ENCODE measurements at places on chromosomes 5 and 9.
A peak's percentile ranks its signal among the peaks of the same experiment; 100 is the strongest.

DNA sequence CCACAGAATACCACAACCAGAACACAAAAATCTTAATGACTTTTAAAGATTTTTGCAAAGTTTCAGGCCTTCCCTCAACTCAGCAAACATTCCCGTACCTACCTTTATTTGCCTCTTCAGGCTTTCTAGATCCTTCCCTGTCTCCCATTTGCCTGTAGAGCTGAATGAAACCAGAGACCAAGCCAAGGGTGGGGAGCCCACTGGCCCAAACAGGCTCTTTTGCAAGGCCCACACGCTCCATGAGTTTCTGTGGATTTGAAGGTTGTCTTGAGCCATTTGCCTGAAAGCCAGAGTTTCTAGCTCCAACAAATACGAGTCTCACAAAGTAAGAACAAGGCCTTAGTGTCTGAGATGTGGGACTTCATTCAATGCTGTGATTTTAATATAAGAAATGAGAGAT lies 107.8 kb downstream of the GAS1 start:
- DNase-seq = no peak

DNA sequence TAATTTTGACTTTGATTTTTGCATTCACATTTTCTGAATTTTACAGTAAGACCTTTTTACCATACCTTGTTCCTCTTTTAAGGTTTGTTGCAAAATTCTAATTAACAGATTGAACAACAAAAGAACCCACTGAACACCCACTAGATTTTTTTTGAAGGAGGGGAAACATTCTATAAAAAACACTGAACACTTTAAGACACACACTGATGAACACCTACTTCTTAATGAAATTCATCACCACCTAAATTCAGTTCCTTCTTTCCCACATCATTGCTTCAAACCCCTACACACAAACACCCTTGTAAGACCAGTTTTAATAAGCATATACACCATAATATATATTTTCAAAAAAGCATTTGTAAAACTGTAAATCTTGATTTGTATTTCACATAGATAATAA lies 559.0 kb upstream of the MEF2C start:
- DNase-seq = no peak

DNA sequence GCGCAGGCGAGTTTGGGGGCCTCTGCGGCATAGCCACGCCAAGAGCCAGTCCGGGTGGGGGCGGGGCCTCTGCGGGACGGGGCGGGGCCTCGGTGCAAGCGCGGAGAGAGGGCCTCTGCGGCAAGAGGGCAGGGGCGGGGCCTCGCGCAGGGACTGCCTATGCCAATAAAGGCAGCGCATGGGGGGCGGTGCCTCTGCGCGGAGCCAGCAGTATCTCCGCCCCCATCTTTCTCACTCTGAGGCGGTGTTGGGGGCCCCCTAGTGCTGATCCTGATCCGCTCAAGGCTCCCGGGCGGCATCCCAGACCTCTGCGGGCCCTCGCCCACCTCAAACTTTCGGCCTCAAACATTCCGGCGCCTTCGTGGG lies 9.2 kb upstream of the GPRIN1 start:
- DNase-seq = peak; percentile 79

DNA sequence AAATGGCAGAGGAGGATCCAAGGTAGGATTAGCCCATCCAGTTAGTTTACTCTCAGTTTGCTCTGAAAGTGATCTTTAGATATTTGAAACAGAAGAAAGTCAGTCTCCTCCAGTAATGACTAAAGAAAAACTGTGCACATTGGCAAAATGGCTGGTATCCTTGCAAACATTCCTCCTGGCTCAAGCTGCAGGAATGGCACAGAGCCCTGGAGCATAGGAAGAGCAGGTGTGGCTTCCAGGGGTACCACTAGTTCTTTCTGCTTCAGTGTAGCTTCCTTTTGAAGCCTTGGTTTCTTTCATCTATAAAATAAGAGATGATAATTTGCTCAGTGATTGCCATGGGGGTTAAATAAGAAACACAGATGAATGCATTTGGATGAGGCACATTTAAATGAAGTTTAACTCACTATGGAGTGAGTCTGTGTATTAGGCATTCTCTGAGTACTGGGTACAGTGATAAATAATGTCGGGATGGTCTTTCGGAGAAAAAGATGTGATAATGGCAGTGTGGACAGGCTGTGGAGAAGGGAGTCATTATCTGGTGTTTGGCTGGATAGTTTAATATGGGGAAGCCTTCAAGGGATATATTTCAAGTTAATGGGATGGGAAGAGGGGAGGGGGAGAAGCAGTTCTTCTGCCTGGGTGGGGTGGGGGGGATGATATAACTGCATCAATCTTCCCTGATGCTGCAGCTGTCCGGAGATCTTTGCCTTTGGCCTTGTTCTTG lies 217.3 kb upstream of the KLF4 start:
- no peak for DNase-seq

GRCh38 chr9:104915049-104915448 lies 12.9 kb downstream of the ABCA1 start:
- no peak for DNase-seq

DNA sequence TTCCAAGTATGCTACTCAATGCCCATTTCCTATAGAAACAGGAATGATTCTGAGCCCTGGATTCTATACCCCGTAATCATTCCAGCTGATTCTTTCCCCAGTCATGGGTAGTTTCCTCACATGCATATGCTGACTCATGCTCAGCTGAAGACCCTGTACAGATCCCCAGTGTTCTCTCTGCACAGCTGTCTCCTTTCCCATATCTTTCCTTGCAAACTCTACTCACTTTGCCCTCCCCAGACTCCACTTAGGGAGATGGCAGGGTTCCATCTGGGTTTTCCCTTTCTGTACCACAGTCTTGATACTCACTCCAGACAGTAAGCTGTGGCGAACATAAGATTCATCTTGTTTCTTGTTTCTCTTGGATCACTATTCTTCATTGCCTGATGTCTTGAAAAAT lies 357.6 kb downstream of the RAB3C start:
- DNase-seq = peak; percentile 65

GRCh38 chr5:17813214-17813613 lies 179.0 kb downstream of the TAF11L14 start:
- DNase-seq = no peak

GRCh38 chr5:77546-77945 lies 14.4 kb upstream of the PLEKHG4B start:
- DNase-seq = no peak

GRCh38 chr9:10050016-10050415 lies 562.8 kb downstream of the PTPRD start:
- DNase-seq = peak; percentile 69

DNA sequence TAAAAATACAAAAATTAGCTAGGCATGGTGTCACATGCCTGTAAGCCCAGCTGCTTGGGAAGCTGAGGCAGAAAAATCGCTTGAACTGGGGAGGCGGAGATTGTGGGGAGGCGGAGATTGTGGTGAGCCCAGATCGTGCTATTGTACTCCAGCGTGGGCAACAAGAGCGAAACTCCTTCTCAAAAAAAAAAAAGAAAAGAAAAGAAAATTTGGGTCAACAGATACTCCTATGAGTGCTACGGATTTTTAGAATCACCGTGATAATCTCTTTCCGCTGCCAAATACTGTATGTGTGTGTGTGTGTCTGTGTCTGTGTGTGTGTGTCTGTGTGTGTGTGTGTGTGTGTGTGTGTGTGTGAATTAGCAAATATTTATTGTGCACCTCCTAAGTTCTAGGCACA lies 64.4 kb downstream of the ARRDC3 start:
- DNase-seq = no peak

DNA sequence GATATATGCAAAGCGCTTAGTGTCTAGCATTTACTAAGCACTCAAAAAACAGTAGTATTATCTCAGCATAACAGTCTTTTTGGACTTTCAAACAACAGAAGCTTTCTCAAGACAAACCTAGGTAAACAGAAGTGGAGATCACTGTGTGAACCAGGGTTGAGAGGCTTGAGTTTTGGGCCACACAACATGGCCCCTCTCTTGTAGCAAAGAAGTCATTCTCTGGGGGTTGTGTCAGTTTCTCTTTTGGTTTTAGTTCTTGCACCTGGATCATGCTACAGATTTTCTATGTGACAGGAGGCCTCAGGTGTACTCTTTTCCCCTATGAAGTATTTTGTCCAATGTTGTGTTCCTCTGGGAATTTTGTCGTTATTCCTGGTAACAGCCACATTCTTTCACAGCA lies 30.0 kb downstream of the INSYN2B start:
- no peak for DNase-seq

DNA sequence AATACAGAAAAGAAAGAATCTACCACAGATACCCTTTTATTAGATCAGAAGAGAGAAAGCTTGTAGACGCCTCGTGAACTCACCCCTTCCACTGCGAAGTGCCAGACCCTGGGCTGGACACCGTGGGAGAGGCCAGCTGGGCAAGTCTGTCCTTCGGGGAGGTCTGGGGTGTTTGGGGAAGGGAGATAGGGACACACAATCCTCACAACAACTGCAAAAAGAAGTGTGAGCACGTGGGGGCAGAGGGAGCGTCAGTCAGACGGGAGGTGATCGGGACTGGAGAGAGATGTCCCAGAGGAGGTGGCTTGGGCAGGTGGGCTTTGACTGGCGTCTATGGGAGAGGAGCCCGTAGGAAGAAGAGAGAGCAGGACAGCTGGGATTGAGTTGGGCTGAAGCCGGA lies 27.3 kb upstream of the GRHPR start:
- DNase-seq = no peak

GRCh38 chr5:63697811-63698210 lies 264.4 kb downstream of the HTR1A start:
- DNase-seq = no peak

DNA sequence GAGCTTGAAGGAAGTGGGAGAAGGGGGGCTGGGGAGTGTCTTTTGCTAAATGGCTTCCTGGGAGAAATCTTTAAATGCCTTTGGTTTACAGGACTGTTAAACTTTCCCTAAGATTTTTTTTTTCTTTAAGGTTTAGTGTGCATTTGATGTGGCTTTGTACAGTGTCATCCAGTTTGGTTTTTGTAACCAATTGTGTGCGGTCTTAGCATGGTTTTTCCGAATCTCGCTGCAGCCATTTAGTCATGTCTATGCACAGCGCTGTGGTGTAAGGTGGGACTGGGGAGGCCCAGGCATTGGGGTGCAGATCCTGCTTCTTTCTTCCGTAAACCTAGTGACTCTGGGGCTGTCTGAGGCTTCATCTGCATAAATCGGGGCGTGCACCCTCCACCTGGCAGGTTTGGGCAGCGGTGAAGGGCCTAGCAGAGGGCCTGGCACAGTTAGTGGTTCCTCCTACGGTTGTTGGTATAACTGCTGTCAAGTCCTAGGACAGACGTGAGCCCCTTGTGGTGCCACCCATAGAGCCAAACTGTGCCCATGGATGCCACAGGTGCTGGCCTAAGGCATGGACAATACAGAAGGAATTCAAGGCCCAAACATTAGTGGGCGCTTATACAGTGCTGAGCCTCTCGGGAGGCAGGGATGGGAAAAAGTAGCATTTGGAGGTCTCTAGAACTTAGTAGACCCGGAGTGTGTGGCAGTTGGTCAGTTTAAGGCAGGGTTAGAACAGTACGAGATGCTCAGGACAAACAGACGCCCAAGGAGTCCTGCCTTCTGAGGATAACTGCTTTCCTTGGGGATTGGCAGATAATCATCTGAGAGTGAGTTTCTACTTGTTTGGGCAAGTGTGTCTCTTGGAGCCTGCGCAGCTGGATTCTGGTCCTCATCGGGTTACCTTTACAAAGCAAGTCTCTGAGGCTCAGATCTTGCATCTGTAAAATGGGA lies 1.5 kb downstream of the PRRC2B start:
- peak; percentile 57 for DNase-seq

DNA sequence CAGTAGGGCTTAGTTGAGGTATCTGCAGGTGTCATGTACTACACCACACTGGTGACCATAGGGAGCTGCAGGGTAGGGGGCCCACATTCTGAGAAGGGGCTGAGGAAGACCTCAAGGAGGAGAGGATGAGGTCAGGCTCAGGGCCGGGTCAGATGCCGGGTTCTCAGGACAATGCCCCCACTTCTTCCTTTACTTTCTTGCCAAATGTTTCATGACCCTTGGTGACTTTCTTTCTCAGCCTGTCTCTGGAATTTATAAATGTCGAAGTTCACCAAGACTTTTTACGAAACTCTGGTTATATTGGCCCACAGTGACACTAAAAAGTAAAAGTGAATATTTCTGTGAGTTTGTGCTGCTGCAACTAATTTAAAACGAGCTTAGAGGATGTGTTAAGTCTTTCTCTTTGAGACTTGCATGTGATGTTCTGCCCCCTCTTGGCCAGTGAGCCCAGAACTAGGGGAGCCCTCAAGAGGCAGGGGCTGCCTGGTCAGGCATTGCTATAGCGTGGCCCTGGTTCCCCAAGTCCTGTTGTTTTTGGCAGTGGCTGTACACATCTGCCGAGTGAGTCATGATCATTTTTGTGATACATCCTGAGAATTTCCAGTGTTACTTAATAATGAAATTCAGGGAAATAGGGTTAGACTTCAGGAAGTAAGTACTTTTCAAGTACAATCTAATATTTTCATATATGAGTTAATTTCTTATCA lies 11.2 kb downstream of the ACO1 start:
- no peak for DNase-seq

DNA sequence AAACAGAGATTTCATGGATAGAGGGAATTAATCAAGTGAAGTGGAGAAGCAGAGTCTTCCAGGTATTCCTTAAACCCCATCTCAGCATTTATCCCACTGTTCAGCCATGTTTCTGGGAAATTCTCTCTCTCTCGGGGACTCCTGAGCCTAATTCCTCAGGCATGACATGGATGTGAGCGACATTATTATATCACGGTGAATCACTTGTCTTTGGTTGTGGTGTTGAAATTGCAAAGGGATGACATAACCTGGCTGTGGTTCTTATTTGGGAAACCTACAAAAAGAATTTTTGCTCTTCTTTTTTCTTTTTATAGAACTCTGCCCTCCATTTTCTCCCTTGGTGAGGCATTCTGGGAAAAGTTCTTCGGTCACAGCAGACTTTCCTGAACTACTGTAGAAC lies 457.9 kb upstream of the PTGER4 start:
- DNase-seq = no peak

DNA sequence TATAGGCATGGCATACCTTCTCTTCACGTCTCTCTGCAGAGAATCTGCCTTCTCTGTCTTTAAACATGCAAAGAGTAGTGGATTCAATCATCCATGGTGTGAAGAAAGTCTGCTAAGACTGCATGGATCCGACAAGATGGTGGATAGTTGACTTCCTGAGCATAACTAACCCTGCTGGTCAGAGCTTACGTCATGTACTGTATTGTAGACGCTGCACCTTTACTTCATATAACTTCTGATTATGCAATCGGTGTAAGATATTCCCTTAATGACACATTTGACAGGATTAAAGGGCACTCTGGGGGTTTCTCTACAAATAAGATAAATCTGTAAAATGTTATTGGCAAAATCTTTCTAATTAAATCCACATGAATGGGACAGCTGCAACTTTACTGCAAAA lies 240.3 kb upstream of the NREP start:
- DNase-seq = no peak
